Stomach (tissue), 19 donors: ENCODE measurements at places on chromosomes 7 and 10. TPM values are rescaled to one million over a fixed set of nuclear protein-coding genes. Genes with fewer than 3 reads are reported as not detected.

The CD36 gene
- total RNA-seq = 48.7 TPM

The SH2D4B gene
- not detected for total RNA-seq

The CNTNAP2 gene
- 18.2 TPM for total RNA-seq

The CLRN3 gene
- total RNA-seq = not detected

The ARL4A gene
- 30.0 TPM for total RNA-seq

GRCh38 chr7:148688526-148688925 is 10.2 kb upstream of the CUL1 start:
- H3K4me3 ChIP-seq = no peak overlapping the region
- no peaks in the 10 kb centered on the region for H3K4me1 ChIP-seq
- no peaks in the 10 kb centered on the region for H3K36me3 ChIP-seq
- no peak for DNase-seq
- H3K27ac ChIP-seq = no peak overlapping the region
- H3K27me3 ChIP-seq = no peaks in the 10 kb centered on the region

GRCh38 chr10:94490789-94491039 is 54.9 kb upstream of the HELLS start:
- peak; percentile 11 for DNase-seq
- no peak overlapping the region for H3K4me3 ChIP-seq
- H3K4me1 ChIP-seq = peaks cover 6% of the 10 kb centered on the region

- no peaks in the 10 kb centered on the region for H3K27me3 ChIP-seq
- no peaks in the 10 kb centered on the region for H3K4me1 ChIP-seq
- no peak overlapping the region for H3K4me3 ChIP-seq
- H3K27ac ChIP-seq = no peak overlapping the region
Measured at GRCh38 chr10:51000976-51001375, 73.3 kb upstream of the PRKG1 start.

DNA sequence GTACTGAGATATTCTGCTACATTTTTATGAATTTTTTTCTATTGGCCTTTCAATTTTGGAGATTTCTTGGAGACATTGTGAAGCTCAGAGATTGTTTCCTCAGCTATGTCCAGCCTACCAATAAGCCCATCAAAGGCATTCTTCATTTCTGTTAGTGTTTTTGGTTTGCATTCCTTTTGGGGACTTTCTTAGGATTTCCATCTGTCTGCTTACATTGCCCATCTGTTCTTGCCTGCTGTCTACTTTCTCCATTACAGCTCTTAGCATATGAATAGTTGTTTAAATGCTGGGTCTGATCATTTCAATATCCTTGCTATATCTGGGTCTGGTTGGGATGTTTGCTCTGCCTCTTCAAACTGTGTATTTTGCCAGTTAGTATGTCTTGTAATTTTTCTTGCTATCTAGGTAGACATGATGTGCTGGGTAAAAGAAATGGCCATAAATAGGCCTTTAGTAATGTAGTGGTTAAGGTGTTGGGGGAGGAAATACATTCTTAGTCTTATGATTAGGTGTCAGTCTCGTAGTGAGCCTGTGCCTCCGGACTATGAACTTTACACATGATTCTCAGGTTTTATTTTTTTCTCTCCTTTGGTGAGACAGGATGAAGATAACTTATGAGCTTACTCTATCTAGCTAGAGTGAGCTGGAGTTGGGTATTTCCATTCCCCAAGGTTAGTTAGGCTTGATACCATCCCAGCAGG is 32.6 kb upstream of the NME8 start:
- H3K27ac ChIP-seq = no peak overlapping the region
- no peaks in the 10 kb centered on the region for H3K36me3 ChIP-seq
- no peak for DNase-seq
- H3K4me1 ChIP-seq = no peaks in the 10 kb centered on the region

- H3K4me3 ChIP-seq = no peak overlapping the region
- DNase-seq = no peak
- H3K27me3 ChIP-seq = no peaks in the 10 kb centered on the region
- no peaks in the 10 kb centered on the region for H3K36me3 ChIP-seq
- no peaks in the 10 kb centered on the region for H3K4me1 ChIP-seq
- no peak overlapping the region for H3K27ac ChIP-seq
Measured at GRCh38 chr10:1782841-1783240, 45.5 kb upstream of the ADARB2 start.

DNA sequence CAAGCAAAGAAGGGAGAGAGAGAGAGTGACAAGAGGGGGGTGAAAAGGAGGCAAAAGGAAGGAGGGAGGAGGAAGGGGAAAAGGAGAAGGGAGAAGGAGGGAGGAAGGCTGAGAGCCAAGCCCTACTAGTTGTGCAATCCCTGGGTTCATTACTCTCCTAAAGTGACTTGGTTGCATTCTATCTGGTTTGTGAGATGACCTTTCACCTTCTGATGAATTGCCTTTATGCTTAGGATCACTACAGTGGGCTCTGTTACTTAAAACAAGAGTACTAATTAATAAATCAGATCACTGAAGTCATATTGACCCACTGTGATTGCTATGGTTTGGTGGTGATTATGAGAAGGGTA is 144.9 kb downstream of the KIF20B start:
- H3K4me3 ChIP-seq = no peak overlapping the region
- no peak overlapping the region for H3K27ac ChIP-seq

DNA sequence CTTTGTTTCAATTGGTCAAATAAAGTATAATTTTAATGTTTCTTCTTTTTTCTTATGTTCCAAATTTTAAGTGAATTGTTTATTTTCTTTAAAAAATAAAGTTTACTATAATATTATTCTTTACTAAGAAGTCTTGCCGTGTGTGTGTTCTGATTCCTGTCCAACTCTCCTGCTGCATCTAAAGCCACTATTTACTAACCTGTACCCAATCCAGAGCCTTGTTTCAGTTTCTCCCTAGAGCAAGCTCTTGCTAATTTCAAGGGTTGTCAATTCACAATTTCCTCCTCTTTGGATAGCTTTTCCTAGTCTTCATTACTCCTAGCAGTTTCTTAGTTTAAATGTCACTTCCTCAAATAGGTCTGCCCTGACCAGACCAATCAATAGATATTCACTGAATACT is 314.9 kb upstream of the SEMA3A start:
- peak overlapping the region; percentile 30 for H3K27ac ChIP-seq
- no peaks in the 10 kb centered on the region for H3K36me3 ChIP-seq
- DNase-seq = no peak
- no peak overlapping the region for H3K4me3 ChIP-seq

DNA sequence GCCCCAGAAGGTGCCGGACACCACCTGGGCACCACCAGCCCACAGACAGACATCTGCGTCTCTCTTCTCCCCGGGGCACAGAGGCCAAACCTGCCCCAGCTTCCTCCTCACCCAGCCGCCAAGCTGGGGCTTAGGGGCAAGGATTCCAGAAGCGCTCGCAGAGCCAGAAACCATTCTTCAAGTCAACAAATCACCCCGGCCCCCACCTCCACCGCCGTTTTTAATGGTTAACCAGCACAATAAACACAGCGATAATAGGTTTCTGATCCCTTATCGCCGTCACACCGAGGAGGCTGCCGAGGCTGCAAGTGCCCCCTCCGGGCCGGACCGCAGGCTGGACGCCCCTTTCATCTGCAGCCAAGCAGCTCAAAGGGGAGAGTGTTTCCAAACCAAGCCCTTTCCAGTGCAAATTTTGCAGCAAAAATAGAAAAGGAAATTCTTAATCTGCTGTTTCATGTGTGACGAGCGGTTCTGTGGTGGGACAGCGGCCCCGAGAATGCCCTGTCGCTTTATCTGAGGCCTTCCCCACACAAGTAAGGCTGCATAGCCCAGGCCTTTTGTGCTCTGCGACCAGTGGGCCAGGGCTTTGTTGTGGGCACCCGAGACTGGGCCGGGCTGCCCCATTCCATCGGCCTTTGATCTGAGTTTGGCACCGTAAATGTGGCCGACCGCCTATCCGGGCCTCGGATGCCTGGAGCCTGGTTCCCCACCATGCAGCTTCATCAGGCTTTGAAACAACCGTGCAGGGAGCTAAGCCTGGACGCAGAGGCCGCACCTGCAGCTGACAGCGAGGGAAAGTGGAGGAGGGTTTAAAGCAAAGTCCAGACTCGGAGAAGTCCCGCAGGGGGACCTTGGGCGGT is 83.2 kb downstream of the FOXL3 start:
- H3K27me3 ChIP-seq = peaks cover 8% of the 10 kb centered on the region
- H3K4me3 ChIP-seq = no peak overlapping the region
- DNase-seq = peak; percentile 86
- peak overlapping the region; percentile 81 for H3K27ac ChIP-seq

GRCh38 chr7:121953601-121954000 is 80.6 kb downstream of the PTPRZ1 start:
- DNase-seq = no peak
- H3K27ac ChIP-seq = no peak overlapping the region
- H3K36me3 ChIP-seq = no peaks in the 10 kb centered on the region
- H3K27me3 ChIP-seq = no peaks in the 10 kb centered on the region

GRCh38 chr7:95917634-95918033 is 145.3 kb downstream of the DYNC1I1 start:
- no peaks in the 10 kb centered on the region for H3K36me3 ChIP-seq
- no peak for DNase-seq
- no peaks in the 10 kb centered on the region for H3K27me3 ChIP-seq
- H3K4me3 ChIP-seq = peak overlapping the region; percentile 21
- no peaks in the 10 kb centered on the region for H3K4me1 ChIP-seq

DNA sequence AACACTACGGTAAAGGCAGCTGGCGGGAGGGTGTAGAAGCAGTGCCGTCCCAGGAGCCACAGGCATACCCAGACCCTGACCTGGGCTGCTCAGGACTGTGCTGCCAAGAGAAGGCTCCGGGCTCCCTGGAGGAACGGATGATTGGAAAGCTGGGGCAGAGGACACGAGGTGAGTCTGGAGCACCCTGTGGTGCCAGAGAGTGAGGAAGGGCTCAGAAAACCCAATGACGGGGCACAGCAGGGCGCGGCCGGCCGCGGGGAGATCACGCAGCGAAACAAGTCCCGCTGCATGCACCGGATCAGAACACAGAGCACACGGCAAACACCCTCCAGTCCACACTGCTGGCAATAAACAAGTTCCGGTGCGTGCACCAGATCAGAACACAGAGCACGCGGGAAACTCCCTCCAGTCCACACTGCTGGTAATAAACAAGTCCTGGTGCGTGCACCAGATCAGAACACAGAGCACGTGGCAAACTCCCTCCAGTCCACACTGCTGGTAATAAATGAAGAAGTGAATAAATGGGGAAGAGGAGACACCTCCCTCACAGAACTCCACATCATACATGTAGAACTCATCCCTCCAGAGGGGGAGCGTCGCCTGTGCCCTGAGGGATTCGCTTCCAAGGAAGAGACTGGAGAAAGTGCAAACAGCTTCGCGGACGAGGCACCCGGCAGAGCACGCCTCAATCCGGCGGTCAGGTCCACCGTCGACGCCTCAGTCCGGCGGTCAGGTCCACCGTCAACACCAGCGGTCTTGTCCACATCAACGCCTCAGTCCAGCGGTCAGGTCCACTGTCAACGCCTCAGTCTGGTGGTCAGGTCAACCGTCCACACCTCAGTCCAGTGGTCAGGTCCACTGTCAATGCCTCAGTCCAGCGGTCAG is 265.0 kb downstream of the MAD1L1 start:
- H3K4me1 ChIP-seq = no peaks in the 10 kb centered on the region
- H3K36me3 ChIP-seq = peaks cover 19% of the 10 kb centered on the region
- H3K27ac ChIP-seq = no peak overlapping the region
- no peak for DNase-seq

GRCh38 chr7:92843034-92843760 is 6.8 kb upstream of the CDK6 start:
- H3K4me1 ChIP-seq = no peaks in the 10 kb centered on the region
- H3K36me3 ChIP-seq = no peaks in the 10 kb centered on the region

DNA sequence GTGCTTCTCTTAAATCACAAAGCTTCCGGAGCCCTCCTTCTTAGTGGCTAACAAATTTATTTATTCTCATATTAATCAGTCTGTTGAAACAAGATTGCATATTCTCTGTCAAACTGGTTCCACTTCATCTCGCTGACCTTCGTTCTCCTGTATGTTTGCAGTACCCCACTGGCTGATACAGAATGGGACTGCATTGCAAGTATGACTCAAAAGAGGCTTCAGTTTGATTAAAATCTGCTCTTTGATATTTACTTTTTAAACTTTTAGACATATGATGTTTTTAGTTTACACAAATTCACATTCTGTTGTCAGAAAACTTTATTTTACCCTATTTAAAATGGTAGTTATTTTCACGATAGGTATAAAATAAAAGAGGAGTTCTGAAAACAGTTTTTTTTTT is 14.3 kb upstream of the ARHGAP12 start:
- H3K27me3 ChIP-seq = no peaks in the 10 kb centered on the region
- peak; percentile 50 for DNase-seq
- H3K36me3 ChIP-seq = no peaks in the 10 kb centered on the region

- no peaks in the 10 kb centered on the region for H3K27me3 ChIP-seq
- no peak overlapping the region for H3K4me3 ChIP-seq
- peaks cover 18% of the 10 kb centered on the region for H3K4me1 ChIP-seq
Measured at GRCh38 chr10:6313111-6313895, 110.6 kb downstream of the PFKFB3 start.

- no peak overlapping the region for H3K27ac ChIP-seq
- no peaks in the 10 kb centered on the region for H3K4me1 ChIP-seq
- no peak overlapping the region for H3K4me3 ChIP-seq
- H3K36me3 ChIP-seq = no peaks in the 10 kb centered on the region
- H3K27me3 ChIP-seq = no peaks in the 10 kb centered on the region
Measured at GRCh38 chr10:51215951-51216834, 141.9 kb downstream of the PRKG1 start.
